Umbilical cord (tissue), 2 donors: ENCODE measurements at places on chromosomes 11 and 22. TPM values are rescaled to one million over a fixed set of nuclear protein-coding genes. Genes with fewer than 3 reads are reported as not detected.

DNA sequence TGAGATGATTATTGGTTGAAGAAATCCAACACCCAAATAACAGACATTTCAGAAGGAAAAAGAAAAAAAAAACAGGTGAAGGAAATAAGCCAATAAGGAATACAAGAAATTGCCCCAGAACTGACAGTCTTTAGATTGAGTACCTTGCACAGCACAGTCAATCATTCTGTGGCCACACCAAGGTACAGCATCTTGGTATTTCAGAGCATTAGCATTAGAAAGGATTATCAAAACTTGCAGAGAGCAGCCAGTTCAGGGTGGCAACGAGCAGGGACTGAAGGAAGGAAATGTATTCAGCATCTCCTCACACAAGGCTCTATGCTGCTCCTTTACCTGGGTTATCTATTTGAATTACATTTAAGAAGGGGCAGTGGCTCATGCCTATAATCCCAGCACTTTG lies 2.1 kb downstream of the ADA2 start:
- no peak for DNase-seq

DNA sequence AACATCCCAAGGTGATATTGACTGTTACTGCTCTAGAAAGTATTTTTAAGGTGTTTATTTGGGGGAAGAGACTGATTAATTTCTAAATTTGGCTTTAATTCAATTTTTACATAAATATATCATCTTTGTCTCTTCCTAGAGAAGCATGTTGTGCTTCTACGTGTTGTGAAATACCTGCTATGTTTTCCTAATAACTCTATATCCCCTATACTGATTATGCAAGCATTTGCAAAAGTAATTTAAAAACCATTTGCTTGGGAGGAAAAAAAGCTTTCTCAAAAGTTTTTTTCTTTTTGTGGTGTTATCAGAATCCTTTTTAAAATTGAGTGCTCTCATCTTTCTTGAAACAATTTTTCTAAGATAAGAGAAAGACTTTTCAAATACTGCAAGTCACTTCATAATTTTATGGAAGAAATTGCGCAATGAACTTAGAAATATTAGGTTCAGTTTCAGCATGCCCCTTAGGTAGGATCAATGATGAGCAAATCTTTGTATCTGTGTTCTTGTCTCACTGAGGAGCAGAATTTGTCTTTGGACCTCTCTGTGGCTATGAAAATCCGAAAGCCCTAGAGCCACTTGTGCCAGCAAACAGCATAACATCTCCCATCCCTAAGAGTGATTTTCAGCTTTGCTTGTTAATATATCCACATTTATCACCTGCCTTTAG lies 7.4 kb upstream of the BLID start:
- no peak for DNase-seq

DNA sequence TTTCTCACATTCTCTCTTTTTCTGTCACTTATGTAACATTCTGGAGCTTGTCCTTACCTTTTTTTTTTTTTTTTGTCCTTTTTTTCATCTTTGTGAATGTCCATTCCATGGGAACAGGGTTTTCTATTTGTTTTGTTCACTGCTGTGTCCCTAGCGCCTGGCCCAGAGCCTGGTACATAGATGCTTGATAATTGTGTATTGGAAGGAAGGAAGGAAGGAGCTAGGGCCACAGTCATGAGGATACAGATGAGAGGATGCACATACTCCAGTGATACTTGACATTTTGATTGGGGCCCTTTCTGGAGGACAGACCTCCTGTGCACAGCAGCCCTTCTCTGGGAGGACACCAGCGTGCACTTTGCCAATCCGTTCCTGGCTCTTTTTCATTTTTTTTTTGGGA lies 68.9 kb downstream of the KIAA1671 start:
- DNase-seq, result no peak

DNA sequence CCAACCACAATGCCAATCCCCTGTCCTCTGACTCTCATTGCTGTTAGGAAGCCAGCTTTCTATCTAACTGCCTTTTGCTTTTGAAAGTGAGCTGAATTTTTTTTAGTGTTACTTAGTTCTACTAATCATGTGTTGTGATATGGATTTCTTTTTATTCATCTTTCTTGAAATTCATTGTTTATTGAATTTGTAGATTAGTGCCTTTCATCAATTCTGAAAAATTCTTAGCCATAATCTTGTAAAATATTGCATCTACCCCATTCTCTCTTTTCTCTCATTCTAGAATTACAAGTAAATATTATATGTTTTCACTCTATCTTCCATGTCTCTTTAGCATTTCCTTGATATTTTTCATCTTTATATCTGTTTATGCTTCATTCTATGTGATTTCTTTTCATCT lies 47.8 kb downstream of the DDIAS start:
- DNase-seq, result no peak

DNA sequence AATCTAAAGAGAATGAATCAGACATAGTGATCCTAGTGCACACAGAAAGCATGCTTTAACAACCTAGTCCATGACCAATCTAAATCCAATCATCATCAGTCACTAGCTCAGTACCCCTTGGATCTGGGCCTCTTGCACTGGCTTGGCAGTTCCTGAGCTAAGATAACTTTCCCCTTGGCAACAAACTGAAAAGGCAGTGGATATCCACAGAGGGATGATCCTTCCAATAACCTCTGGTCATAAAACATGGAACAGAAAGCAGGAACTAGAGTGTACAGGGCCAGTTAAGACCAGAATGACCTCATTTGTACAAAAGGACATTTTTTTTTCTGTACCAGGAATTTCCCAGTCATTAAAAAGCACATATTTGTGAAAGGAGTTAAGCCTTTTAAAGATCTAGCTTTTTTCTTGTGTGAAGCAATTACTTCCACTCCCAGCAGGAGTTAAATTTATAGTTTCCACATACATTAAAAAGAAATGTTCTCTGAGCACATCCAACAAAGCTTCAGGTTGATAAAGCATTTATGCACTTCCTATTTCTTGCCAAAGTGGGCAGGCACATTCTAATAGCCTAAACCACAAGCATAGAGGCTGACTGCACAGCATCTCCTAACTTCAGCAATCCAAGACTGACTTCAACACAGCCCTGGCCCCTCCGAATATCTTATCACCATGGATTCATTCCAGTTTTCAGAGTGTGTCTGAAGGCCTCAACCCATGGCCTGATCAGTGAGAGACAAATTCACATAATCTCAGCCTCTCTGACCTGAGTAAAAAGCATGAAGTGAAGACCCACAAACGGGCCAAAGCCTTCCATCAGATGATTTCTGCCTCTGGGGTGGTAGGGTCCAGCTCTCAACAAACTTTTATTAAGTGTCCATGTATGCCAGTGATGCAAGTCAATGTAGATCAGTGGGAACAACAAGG lies 29.9 kb downstream of the GUCY1A2 start:
- DNase-seq, result peak; percentile 97

DNA sequence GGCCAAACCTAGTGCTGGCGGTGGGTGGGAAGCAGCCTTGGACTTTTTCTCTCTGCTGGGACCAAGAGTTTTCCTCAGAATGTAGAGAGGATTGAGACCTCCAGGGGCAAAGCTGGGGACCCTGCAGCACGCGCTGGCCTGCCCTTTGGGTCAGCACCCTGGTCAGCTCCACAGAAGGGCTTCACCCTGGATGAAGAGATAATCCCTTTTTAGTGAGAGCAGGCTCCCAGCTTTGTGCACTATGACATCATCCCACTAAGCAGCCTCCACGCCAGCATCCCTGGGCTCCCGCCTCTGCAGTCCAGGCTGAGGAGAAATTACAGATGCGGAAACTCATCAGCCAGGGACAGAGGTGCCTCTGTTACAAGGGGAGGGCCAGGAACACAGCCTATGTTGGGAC lies 23.5 kb downstream of the DRICH1 start:
- peak; percentile 67 for DNase-seq

GRCh38 chr11:80186692-80187091 lies 745.9 kb upstream of the TENM4 start:
- no peak for DNase-seq

DNA sequence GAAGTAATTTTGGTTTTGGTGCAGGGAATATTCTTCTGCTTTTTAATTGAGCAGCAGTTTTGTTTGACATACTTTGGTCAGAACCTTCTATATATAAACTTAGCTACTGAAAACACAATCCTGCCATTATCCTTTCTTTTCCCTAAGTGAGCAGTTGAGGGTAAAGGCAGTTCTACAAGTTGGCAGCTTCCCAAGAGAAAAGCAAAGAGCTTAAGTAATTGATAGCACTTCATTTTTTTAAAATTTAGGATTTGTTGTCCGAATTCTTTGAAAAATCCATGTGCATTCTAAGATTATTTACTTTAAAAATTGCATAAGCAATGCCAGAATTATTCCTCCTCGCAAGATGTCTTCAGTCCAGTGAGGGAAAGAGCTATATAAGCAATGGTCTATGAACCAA lies 1394.1 kb downstream of the FAM181B start:
- no peak for DNase-seq

DNA sequence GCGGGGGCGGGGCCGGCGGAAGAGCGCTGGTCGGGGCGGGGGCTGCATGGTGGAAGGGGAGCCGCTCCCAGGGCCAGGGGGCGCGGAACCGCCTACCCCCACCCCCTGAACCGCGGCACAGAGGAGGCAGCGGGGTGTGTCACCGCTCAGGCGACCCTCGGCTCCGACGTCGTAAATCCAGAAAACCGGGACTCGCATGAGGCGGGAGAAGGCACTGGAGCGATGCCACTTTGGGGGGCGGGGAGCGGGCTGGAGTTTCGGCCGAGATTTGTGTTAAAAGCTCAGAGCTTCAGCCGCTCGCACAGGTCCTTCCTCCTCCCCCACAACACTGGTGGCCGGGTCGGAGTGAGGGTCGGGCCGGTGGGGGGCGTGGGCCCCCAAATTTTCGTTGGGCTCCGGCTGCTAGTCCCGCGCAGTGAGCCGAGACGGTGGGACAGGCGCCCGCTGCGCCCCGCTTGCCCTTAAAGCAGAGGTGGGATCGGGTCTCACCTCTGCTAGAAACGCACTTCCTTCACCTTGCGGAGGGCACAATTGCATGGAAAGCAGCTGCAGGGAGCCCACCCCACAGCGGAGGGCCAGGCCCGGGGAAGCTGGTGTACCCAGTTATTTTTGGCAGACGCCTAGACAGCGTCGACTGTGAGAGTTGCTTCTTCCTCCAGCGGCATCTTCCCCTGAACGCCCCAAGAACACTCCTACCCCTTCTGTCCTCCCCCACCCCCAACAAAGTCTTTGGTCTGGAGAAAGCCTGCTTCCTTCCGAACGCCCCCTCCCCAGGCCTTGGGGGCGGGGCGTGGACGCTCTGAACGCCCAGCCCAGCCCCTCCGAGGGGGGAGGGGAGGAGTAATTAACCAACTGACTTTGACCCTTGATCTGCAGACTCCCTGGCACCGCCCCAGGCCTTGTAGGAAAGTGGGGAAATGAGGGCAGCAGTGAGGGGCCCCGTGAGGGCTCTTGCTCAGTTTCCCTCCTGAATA lies 1.1 kb downstream of the OVOL1 start:
- no peak for DNase-seq

DNA sequence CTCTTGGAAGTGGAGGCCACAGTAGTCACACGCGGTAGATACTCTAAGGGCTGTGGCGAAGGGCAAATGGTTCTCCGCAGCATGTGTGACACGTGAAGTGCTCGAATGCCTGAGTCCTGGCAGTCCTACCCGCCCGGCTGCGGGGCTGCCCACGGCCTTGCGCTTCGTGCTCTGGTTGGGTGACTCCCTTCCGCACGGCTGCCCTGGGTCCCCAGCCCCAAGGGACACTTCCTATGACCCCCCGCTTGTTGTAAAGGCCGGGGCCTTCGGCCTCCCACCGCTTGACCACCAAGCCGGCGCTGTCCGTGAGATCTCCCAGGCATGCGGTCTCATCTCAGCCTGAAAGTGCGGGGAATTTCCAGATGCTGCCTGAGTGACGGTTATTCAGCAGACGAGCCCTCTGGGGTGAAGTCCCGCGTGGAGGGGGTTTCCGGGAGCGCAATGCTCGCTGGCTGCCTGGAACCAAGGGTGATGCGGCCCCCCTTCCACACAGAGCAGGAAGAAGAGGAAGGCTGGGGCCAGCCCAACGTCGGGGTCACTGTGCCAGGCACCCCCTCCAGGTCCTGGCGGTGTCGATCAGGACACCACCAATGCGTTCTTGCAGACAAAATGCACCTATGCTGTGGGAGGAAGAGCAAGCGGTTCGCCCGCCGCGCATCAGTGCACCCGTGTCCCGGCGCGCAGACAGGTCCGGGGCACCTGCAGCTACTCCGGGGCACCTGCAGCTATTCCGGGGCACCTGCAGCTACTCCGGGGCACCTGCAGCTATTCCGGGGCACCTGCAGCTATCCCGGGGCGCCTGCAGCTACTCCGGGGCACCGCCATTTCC lies 171.2 kb downstream of the OPCML start:
- no peak for DNase-seq

DNA sequence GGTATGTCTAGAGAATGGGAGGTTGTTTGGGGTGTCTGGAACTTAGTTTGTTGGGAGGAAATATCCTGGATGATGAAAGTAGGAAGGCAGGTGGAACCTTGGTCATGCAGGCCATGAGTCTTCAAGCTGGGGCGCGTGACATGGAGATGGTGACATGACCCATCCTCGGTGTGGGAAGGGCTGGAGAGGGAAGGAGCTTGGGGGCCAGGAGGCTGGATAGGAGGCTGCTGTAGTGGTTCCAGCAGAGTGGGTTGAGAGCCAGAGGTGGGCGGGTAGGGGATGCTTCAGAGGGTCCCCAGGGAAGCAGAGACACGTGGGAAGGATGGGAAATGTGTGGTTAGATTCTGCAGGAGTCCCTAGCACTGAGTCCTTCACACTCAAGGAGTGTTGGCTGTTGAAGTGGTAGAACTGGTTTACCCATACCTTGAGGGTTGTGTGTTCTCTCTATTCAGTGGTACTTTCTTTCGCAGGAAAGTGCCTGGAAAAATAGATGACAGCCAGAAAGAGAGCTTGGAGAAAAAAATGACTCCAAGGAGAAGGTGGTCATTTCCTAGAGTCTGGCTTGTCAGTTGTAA lies 56.8 kb downstream of the LDLRAD3 start:
- peak; percentile 22 for DNase-seq

DNA sequence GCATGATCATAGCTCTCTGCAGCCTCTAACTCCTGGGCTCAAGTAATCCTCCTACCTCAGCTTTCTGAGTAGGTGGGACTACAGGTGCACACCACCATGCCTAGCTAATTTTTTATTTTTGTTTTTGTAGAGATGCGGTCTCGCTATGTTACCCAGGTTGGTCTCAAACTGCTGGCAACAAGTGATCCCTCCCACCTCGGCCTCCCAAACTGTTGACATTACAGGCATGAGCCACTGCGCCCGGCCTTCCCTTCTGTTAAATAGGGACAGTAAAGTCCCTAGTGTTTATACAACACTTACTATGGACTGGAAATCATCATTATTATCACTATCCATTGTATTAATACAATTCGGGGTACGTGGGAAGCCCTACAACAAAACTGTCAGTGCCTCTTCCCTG lies 12.6 kb downstream of the SELENOM start:
- no peak for DNase-seq

- no peak for DNase-seq
These were observed 185.1 kb downstream of the CWF19L2 start for GRCh38 chr11:107272561-107272960.

- no peak for DNase-seq
These were observed 25.9 kb downstream of the GRAP2 start for GRCh38 chr22:39926753-39927152.

- DNase-seq, result peak; percentile 71
These were observed 951.1 kb downstream of the LRRC4C start for GRCh38 chr11:40508303-40508702.

GRCh38 chr11:41177791-41178190 lies 281.7 kb downstream of the LRRC4C start:
- no peak for DNase-seq

The RIC3 gene
- total RNA-seq, result 6.0 TPM

The PI4KA gene
- 21.2 TPM for total RNA-seq

The PATE2 gene
- 12.5 TPM for total RNA-seq

The PIK3IP1 gene
- total RNA-seq, result 17.3 TPM

The NCR3LG1 gene
- total RNA-seq, result 2.2 TPM

The SYT7 gene
- 1.4 TPM for total RNA-seq

The RFPL1 gene
- total RNA-seq, result 1.4 TPM

The APOL4 gene
- total RNA-seq, result 3.9 TPM
